ENCODE measurements at places on chromosomes 12 and 14.
A peak's percentile ranks its signal among the peaks of the same experiment; 100 is the strongest.

DNA sequence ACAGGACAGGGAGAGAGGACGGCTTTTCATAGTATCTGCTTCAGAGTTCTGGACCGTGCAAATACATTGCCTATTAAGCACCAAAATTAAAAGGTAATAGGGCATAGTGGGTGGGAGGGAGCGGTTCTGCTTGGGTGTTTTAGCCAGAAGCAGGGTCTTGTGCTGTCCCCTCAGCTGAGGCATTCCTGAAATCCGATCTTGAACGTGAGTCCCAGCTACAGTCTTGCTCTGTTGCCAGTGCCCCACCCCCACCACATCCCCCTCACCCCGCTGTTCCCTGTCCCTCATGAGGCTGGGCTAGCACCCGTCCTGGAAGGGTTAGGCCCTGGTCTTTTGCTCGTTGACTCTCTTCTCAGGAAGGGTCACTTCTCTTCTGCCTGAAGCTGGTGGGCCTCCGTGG lies 48.6 kb downstream of the AACS start:
- no peak for DNase-seq

GRCh38 chr14:36339816-36340215 lies 19.4 kb upstream of the MBIP start:
- DNase-seq, result no peak

- no peak for DNase-seq
These were observed 636 bp downstream of the ZFYVE21 start for GRCh38 chr14:103716091-103716801.

GRCh38 chr14:105448706-105449111 lies 25.9 kb upstream of the CRIP2 start:
- DNase-seq, result no peak

DNA sequence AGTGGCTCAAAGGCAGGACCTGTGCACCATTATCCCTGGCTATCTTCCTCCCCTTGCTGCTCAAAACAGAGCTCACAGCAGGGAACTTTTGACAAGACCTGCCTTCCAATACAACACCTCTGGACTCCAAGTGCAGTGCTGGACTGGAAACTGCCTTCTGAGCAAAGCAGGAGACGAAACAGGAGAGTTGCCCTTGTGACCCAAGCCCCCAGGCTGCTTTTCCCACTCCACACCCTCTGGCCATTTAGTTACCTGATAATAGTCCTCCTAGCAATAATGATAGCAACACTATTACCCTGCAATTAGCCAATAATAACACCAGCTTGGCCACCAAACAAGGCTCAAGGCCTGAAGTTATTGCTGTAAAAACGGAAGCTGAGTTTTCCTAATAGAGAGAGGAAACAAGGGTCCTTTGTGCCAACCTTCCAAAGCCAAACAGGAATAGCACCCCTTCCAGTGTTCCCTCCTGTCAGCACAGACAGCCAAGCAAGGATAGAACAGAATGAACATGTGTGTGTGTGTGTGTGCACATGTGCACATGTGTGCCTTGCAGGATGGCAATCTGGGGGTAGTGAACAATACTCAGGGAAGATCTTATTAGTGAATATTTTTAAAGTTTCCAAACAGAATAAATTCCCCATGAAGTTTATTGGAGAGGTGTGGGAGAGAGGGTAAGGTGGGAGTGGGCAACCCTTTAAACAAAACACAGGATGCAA lies 9.2 kb upstream of the KRT73 start:
- no peak for DNase-seq

DNA sequence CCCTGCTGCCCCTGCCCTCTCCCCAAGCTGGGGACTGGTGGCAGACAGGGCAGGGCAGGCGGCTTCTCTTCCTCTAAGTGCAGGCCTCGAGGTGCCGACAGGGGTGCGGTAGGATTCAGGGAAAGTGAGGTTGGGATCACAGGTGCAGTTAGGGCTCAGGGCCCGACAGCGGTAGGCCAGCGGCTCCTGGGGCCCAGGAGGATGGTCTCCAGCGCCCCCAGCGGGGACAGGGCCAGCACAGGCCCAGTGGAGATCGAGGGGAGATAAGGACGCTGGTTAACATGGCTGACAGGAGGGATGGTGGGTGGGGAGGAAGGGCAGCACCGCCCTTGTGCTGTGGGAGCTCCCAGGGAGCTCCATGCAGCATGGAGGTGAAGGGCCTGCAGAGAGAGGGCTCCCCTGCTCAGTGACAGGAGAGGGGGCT lies 935 bp upstream of the CRIP1 start:
- DNase-seq, result no peak

DNA sequence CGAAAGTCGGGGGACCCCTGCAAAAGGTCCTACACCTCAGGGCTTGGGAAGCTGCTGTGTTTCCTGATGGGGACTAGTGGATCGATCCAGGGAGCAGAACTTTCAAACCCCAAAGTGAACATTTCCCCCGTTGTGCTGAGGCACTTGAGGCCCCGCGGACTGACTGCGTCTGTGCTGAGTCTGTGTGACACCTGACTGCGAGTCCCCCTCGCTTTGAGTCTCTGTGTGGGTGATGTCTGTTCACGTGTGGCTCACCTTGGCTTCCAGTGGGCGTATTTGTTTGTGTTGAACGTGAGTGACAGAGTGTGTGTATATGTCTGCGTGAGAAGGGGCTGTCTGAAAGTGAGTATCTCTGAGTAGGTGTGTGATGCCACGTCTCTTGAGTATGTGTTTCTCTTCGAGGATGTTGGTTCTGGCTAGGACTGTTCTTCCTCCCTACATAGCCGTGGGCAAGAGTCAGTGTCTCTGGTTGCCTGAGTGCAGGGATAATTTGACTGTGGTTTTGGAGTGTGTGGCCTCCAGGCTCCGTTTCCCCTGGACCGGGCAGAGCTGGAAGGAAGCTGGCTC lies 1.3 kb downstream of the TEAD4 start:
- DNase-seq, result peak; percentile 35

DNA sequence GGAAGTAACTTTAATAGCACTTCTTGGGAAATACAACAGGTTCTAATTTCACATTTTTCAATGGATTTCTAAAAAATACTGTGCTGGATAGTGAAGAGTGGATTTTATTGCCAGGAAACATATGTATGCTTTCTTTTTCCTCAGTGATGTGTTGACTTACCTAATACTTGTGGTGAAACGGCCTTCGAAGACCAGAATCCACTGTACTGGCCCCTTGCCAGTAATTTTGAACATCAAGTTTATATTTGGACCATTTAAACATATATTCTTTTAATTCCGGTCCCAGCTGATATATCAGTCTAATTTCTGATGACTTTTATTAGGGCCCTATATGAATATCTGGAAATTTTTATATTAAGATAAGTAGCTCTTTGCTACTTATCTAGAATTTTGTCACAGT lies 1.8 kb downstream of the MSRB3 start:
- DNase-seq, result no peak

GRCh38 chr12:76428117-76428516 lies 79.9 kb upstream of the BBS10 start:
- DNase-seq, result no peak

DNA sequence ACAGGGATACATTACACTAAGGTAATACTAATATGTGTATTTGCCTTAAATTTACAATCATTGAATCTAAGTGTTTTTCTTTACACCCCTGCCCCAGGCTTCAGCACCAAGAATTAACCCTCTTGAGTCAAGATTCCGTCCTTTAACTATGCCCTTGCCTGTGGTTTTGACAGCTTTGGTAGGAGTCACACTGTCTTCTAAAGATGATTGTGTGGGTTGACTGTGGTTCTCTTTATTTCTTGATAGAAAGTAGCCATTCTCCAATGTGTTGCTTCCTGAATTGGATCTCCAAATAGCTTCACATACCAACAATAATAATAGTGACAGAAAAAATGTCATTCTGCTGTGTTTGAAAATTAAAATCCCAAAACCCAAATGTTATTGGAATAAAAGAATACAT lies 3.6 kb downstream of the CLEC7A start:
- no peak for DNase-seq

GRCh38 chr12:65300679-65301349 lies 22.3 kb downstream of the MSRB3 start:
- no peak for DNase-seq

All from GM12864 (cell line).